ENCODE measurements at places on chromosomes 2 and 18. TPM values are rescaled to one million over a fixed set of nuclear protein-coding genes. Genes with fewer than 3 reads are reported as not detected.

DNA sequence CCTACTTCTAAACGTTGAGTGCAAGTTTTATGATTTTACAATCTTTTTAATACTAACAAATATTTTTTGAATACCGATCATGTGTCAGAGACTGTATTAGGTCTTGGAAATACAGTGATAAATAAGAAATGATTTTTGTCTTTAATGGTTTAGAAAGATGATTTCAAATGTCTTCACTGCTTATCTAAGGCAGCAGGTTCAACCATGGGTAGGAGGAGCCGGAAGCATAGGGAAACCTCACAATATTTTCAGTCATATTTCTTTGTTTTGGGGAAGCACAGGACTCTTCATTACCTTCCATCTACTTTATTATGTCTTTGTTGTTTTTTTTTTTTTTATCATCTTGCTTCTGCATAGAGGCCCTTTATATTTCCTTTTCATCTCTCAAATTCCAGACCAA lies 165.2 kb upstream of the EPC2 start:
- no peak for DNase-seq

GRCh38 chr2:18050001-18050400 lies 171.5 kb downstream of the KCNS3 start:
- no peak for DNase-seq

DNA sequence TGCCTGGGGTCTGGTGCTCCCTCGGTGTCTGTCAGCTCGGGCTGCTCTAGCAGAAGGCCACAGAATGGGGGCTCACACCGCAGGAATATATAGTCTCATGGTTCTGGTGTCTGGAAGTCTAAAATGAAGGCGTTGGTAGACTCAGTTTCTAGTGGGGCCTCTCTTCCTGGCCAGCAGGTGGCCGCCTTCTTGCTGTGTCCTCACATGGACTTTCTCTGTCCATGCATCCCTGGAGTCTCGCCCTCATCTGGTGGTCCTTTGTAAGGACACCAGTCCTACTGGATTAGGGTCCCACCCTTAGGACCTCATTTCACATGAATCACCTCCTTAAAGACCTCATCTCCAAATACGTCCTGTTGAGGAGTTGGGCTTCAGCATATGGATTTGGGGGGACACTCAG lies 65.7 kb downstream of the RRM2 start:
- DNase-seq: peak; percentile 52

- no peak for DNase-seq
These were observed 32.1 kb downstream of the E2F6 start for GRCh38 chr2:11433822-11434221.

DNA sequence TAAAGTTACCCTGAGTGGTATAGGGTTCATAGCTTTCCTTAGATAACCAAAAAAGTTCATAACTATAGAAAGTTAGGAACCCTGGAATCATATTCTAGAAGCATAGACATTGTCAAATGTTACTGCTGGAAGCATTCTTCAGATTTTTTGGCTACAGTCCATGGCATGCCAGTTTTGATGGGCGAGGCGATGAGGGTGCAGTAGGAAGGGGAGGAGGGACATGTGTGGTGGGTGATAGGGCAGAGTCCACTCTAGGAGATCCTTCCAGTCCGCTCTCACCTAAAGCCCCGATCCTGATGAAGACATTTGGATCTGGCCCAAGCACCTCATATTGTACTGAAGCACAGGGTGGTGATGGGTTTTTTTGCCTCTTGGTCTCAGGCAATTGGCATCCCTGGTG lies 91.8 kb downstream of the HRH4 start:
- no peak for DNase-seq

DNA sequence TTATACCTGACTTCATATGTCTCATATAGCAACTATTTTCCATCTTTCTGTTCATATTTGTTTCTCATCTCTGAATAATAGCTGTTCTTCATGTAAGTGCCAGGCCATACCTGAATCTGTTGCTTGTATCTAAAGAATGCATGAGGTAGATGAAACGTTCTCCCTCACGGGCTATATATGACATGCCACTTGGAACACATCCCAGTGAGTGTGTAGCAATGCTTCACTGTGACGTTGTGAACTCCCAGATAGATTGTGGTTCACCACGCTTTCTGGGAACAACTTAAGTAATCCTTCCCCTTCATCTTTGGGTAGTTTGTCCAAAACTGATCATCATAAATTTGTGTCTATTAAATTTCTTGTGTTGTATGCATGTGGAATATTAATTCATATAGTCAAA lies 60.1 kb downstream of the RDH14 start:
- no peak for DNase-seq

- no peak for DNase-seq
These were observed 20.0 kb downstream of the ELP2 start for GRCh38 chr18:36149514-36150289.

DNA sequence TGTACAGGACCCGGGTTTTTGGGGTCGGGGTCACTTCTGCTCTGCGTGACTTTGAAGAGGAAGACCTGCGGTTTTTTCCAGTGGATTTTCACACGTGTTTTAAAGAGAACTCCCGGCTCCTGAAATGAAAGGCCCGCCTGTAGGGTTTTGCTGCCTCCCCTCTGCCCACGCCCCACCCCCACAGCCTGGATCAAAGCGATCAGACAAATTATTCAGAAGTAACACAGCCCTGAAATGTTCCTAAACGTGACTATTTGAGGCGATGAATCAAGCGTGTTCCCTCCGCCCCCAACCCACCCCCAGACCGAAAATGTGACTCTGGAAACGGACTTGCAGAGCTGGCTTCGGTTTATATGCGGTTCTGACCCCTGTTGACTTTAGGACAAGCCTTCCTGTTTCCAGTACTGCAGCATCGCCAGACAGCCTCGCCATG lies 28.7 kb upstream of the SMIM21 start:
- peak; percentile 13 for DNase-seq

GRCh38 chr2:149885946-149886345 lies 298.4 kb upstream of the MMADHC start:
- no peak for DNase-seq

DNA sequence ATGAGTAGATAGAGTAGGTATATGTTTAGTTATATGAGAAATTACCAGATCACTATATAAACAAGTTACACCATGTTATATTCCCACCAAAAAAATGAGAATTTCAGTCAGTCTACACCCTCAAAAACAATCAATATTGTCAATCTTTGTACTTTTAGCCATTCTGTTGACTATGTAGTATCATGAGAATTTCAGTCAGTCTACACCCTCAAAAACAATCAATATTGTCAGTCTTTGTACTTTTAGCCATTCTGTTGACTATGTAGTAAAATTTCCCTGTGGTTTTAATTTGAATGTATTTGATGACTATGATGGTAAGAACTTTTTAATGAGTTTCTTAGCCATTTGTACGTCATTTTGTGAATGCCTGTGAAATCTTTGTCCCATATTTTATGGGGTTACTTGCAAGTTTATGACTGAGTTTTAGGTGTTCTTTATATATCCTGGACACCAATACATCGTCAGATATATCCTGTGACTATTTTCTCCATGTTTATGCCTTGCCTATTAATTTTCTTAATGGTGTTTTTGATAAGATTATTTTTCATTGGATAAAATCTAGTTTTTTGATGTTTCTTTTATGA lies 528.4 kb upstream of the SPHKAP start:
- no peak for DNase-seq

- no peak for DNase-seq
These were observed 66.8 kb upstream of the SPRED2 start for GRCh38 chr2:65499216-65499615.

GRCh38 chr2:171514908-171515582 lies 7.2 kb upstream of the CYBRD1 start:
- DNase-seq: no peak

- DNase-seq: peak; percentile 13
These were observed 143.9 kb upstream of the FN1 start for GRCh38 chr2:215579809-215580208.

DNA sequence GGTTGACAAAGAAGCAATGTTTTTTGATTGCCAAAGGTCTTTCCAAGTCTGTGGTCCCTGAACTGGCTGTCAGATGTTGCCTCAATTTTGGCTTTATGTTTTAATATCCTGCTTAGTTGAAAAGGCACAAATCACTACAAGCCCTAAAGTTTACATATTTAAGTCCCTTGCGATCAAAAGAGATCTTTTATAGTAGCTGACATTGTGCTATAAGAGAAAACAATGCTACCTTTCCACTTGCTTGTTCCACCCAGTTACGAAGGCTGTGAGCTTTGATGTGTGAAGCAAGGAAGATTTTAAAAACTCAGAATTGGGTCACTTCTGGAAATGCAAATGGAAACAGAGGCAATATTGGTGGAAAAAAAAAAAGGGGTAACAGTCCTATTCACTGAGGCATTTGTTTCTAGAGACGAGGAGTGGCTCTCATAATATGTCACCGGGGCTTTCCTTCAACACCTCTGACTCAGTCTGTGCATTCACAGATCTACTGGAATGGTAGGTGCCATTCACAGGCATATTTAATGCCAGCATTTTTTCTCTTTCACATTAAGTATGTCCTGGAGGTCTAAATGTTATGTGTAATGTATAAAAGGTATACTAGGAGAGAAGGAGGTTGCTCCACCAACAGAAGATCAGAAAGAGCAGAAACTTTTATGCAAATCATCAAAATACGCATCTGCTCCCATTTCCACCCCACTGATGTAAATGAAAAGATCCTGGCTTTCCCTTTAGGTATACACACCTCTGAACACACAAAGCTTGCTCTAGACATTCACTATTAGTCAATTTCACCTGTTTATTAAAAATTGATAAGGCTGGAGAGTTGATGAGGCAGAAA lies 91.8 kb downstream of the TGIF1 start:
- no peak for DNase-seq

DNA sequence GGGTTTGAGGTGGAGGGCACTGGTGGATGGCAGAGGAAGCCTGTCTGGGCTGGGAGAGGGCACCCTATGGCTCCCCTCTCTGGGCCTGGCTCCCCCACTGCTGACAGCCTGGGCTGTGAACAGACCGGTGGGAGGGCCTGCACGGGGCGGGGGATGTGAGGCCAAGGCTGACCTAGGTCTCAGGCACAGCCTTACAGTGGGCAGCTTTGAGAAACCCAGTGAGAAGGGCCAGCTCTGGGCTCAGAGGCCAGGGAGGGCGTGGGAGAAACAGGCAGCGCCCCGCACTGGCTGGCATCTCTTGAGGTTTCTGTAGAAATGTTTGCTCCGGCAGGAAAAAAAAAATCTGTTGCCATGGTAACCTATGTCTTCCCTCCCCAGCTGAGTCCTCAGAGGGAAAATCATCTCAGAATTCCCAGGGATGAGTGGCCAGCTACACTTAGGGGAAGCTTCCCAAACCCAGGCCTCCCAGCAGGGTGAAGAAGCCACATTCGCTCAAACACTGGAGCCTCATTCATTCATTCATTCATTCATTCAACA lies 71.7 kb upstream of the TAF1B start:
- peak; percentile 73 for DNase-seq

GRCh38 chr2:24409700-24410556 lies 49.6 kb upstream of the ITSN2 start:
- peak; percentile 78 for DNase-seq

GRCh38 chr2:44651974-44652373 lies 289.5 kb upstream of the SIX3 start:
- DNase-seq: no peak

- no peak for DNase-seq
These were observed 72.4 kb upstream of the KIF5C start for GRCh38 chr2:148802448-148803220.

GRCh38 chr2:40199771-40200170 lies 252.1 kb downstream of the SLC8A1 start:
- no peak for DNase-seq

GRCh38 chr18:32930695-32931301 lies 158.0 kb upstream of the KLHL14 start:
- peak; percentile 62 for DNase-seq

DNA sequence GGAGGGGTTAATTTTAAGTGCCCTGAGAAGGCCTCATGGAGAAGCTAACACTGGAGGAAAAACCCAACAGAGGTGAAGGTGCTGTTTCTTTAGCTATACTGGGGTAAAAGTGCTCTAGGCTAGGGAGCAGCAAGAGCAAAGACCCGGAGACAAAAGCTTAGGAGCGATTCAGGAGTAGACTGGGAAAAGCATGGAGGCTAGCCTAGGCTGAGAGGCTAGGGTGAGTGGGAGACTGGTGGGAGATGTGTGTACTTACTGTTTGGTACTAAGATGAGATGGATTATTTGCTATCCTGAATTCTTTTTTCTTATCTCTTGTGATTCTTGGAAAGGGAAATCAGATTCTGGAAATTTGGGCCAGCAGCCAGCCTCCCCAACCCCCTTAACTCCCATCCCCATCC lies 2.0 kb downstream of the GIGYF2 start:
- DNase-seq: no peak

DNA sequence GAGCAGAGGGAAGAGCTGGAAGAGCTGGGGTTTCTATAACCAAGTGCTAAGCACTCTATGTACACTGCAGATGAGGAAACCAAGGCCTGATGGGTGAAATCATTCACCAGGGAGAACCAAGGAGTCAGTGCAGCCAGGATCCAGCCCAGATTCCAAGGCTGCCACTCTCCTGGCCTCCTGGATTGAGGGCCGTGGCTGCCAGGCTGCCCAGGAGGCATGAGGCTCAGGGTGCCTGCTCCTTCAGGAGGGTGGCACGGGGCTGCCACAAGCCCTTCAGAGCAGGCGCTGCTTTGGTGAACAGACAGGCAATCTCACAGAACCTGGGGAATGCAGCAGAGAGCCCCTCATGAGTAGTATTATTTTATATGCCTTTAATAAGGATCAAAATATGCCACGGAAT lies 293.7 kb upstream of the HDAC4 start:
- DNase-seq: no peak

DNA sequence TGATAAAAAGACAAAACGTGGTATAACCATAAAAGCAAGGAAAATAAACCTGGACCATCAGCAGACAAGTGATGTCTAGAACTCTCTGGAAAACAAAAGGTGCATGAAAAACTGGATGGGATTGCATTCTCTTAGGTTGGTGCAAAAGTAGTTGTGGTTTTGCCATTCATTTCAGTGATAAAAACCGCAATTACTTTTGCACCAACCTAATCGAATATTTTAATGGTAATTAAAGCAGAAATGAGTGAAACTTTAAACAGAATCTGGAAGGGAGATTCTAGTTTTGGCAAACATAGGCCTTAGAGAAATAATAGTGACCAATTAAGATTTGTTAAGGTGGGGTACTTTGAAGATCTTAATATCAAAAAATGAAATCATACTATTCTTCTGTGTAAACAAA lies 800.8 kb upstream of the GYPC start:
- no peak for DNase-seq

The AP1S3 gene
- 30.7 TPM for total RNA-seq

The NAT8 gene
- 3.8 TPM for total RNA-seq

The SEMA4F gene
- total RNA-seq: 6.8 TPM

The HOXD8 gene
- total RNA-seq: 1.3 TPM

The EMILIN1 gene
- total RNA-seq: 80.8 TPM

The TET3 gene
- total RNA-seq: 14.5 TPM

The LRRC30 gene
- total RNA-seq: not detected

The COL4A4 gene
- 1.7 TPM for total RNA-seq

The LINC00305 gene
- 0.32 TPM for total RNA-seq

The ARMC9 gene
- 22.5 TPM for total RNA-seq

The MAP3K19 gene
- 1.1 TPM for total RNA-seq

Measured in hepatocyte (in vitro differentiated cells).